ENCODE measurements at places on chromosomes 2 and 18. TPM values are rescaled to one million over a fixed set of nuclear protein-coding genes. Genes with fewer than 3 reads are reported as not detected.

Gene CNOT9
- 39.4 TPM for total RNA-seq

Gene TMEM178A
- 24.2 TPM for total RNA-seq

Gene DSG3
- total RNA-seq: not detected

Gene HRH4
- 0.23 TPM for total RNA-seq

Gene CGREF1
- total RNA-seq: 28.8 TPM

Gene OST4
- total RNA-seq: 158 TPM

Gene ATOH8
- 3.2 TPM for total RNA-seq

Gene DPY30
- 72.7 TPM for total RNA-seq

Gene CDH2
- total RNA-seq: 216 TPM

Gene CDH19
- 0.23 TPM for total RNA-seq

Gene C2orf81
- total RNA-seq: 0.92 TPM

Gene CNRIP1
- 80.5 TPM for total RNA-seq

Gene MAP4K3
- 93.0 TPM for total RNA-seq

Gene COBLL1
- total RNA-seq: 13.1 TPM

Gene APOB
- 0.69 TPM for total RNA-seq

Gene MROH2A
- under 0.01 TPM for total RNA-seq

Gene PDCL3
- total RNA-seq: 17.8 TPM

Gene CENPA
- 3.2 TPM for total RNA-seq

Gene VSNL1
- total RNA-seq: 128 TPM

Gene LYPD6
- total RNA-seq: 20.5 TPM

Gene C2orf69
- 34.8 TPM for total RNA-seq

Gene MOCOS
- 0.69 TPM for total RNA-seq

Gene CRYBA2
- total RNA-seq: not detected

Gene ABCG8
- 1.2 TPM for total RNA-seq

Gene TMEM247
- not detected for total RNA-seq

Gene IL36A
- not detected for total RNA-seq

Gene BBS5
- 17.8 TPM for total RNA-seq

Gene PID1
- total RNA-seq: 32.8 TPM

Gene NETO1
- 50.7 TPM for total RNA-seq

Gene RAX
- total RNA-seq: 0.23 TPM

Gene MAP3K19
- 9.5 TPM for total RNA-seq
